ENCODE measurements at places on chromosomes 7 and 10. TPM values are rescaled to one million over a fixed set of nuclear protein-coding genes. Genes with fewer than 3 reads are reported as not detected.

The SGPL1 gene
- 23.4 TPM for total RNA-seq

GRCh38 chr7:50416527-50417182, 33.5 kb downstream of the FIGNL1 start:
- no peak overlapping the region for H3K4me3 ChIP-seq
- no peak for DNase-seq
- no peaks in the 10 kb centered on the region for H3K27me3 ChIP-seq
- no peaks in the 10 kb centered on the region for H3K36me3 ChIP-seq
- H3K27ac ChIP-seq, result no peak overlapping the region

GRCh38 chr10:43816351-43817321, 168.0 kb upstream of the ZNF32 start:
- no peak overlapping the region for H3K27ac ChIP-seq
- peaks cover 7% of the 10 kb centered on the region for H3K4me1 ChIP-seq
- H3K27me3 ChIP-seq, result no peaks in the 10 kb centered on the region
- no peak for DNase-seq

GRCh38 chr7:24169077-24169624, 114.8 kb upstream of the NPY start:
- H3K36me3 ChIP-seq, result no peaks in the 10 kb centered on the region
- H3K4me3 ChIP-seq, result no peak overlapping the region
- H3K27ac ChIP-seq, result no peak overlapping the region
- H3K4me1 ChIP-seq, result no peaks in the 10 kb centered on the region
- H3K27me3 ChIP-seq, result no peaks in the 10 kb centered on the region
- DNase-seq, result no peak

- no peaks in the 10 kb centered on the region for H3K27me3 ChIP-seq
- peak overlapping the region; percentile 35 for H3K4me3 ChIP-seq
- H3K36me3 ChIP-seq, result peaks cover 11% of the 10 kb centered on the region
- peak; percentile 88 for DNase-seq
These were observed 34.6 kb downstream of the TRIM8 start for GRCh38 chr10:102678842-102679289.
